Activated T-cell treated with anti-CD3 and anti-CD28 coated beads, Interleukin-2, amount 50 U/mL, for 48 hours (primary cell): ENCODE measurements at places on chromosomes 12 and 14.

GRCh38 chr14:104710071-104710735, 13.8 kb upstream of the ADSS1 start:
- no peak for DNase-seq

DNA sequence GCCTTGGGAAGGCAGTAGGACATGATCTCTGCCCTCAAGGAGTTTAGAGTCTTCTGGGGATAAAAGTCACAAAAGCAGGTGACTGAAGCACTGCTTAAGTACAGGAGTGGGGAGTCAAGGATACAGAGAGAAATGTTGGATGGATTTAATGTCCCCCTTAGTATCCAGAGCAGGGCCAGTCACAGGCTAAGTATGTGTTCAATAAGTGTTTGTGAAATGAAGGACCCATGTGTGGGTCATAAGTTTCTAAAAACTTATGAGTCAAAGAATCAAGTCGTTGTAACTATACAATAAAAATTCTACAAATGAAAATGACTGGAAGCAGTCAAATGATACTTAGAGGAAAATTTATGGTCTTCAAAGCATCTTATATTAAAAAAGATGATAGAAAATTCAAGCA, 25.1 kb downstream of the KRT80 start:
- DNase-seq, result no peak

DNA sequence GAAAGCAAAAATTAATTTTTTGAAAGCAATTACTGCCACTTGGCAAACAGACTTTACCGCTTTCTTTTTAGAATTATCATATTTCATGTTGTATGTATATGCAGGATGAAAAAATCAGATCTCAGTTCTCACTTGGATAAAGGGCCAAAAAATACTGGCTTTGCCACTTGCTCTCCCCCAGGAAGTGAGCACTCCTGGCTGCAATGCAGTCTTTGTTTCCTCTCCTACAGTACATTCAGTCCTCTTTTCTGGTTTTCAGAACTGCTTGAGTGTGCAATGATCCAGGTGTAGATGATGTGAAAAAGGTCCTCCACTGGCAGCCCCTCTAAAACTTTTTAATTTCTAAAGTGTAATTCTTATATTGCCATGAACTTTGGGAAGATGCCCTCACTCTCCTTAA, 183.4 kb downstream of the SLC25A21 start:
- no peak for DNase-seq

GRCh38 chr12:32612658-32613614, 66.2 kb upstream of the DNM1L start:
- no peak for DNase-seq

DNA sequence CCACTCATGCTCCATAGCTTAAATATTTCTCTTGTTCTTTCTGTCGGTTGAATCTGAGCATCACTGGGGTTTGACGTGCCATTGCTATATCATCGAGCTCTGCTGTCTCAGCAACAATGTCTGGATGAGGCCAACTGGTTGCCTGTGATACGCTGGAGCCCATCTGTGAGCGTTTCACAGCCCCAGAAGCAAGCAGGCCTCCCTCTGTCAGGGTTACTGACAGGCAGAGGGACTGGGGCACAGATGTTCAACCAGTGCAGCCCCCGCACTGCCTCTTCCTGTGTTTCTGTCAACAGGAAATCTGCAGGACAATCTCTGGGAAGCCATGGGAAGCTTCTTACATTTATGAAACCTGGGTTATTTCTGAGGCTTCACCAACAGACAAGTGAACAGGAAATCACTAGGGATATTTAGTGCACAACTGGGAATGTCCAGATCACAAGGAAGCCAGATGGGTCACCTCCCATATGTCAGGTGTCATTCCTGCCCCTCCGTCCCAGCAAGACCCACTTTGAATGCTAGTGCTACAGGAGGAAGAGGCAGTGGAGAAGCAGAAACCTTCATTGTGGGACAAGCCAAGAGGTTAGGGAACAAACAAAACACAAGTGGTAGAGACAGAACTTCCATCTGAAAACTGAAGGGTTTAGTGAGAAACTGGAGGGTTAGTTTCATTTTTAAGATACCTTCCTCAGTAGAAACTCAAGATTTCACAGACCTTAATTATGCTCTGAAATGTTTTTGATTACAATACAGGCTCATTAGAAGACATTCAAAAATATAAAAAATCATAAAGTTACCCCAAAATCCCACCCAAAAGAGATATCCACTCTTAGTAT, 24.1 kb downstream of the DMAC2L start:
- DNase-seq, result no peak

DNA sequence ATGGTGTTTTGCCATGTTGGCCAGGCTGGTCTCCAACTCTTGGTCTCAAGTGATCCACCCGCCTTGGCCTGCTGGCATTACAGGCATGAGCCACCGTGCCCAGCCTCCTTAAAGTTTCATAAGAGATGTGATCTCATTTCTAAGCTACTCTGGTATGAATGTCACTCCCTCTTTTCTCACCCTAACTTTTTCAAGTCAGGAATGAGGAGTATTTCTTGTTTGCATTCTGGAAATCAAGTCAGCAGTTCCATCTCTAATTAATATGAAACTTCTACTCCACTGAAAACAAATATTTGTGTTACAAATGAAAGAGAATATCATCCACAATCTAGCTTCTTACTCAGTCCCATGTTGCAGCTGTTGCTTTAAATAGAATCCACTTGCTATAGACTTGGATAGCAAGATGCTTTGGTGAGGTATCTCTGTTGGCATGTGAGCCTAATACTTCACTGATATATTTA, 61.3 kb downstream of the ARF6 start:
- no peak for DNase-seq

DNA sequence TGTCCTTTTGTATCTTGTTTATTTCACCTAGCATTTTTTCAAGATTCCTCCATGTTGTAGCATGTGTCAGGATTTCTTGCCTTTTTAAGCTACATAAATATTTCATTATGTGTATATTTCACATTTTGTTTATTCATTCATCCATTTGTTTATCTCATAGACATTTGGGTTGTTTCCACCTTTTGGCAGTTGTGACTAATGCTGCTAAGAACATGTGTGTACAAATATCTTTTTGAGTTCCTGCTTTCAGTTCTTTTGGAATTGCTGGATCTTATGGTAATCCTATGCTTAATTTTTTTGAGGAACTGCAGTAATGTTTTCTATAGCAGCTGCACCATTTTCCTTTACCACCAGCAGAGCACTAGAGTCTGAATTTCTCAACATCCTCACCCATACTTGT, 62.4 kb downstream of the SCN8A start:
- DNase-seq, result no peak
